Stimulated activated CD8-positive, alpha-beta memory T cell treated with anti-CD3 and anti-CD28 coated beads, Interleukin-4, amount 100 ng/mL, for 1 hour (primary cell): ENCODE measurements at places on chromosomes 12 and 14.

DNA sequence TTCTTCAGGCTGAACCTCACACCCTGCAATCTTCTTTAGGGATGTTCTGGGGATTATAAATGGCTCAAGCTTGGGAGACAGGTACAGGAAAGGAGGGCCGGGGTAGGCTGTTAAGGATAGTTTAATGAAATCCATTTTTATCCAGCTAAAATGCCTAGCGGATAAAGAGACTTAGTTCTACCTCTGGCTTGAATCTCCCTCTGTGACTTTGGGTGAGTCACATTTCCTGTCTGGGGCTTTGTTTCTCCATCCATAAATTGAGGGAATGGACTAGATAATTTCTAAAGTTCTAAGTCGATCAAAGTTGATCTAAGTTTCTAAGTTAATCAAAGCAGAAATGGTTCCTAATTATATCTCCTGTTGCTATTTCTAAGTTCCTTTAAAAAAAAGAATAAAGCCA, 319.6 kb upstream of the E2F7 start:
- no peak for DNase-seq

- DNase-seq, result no peak
These were observed 96.6 kb downstream of the SCN8A start for GRCh38 chr12:51687614-51688013.

DNA sequence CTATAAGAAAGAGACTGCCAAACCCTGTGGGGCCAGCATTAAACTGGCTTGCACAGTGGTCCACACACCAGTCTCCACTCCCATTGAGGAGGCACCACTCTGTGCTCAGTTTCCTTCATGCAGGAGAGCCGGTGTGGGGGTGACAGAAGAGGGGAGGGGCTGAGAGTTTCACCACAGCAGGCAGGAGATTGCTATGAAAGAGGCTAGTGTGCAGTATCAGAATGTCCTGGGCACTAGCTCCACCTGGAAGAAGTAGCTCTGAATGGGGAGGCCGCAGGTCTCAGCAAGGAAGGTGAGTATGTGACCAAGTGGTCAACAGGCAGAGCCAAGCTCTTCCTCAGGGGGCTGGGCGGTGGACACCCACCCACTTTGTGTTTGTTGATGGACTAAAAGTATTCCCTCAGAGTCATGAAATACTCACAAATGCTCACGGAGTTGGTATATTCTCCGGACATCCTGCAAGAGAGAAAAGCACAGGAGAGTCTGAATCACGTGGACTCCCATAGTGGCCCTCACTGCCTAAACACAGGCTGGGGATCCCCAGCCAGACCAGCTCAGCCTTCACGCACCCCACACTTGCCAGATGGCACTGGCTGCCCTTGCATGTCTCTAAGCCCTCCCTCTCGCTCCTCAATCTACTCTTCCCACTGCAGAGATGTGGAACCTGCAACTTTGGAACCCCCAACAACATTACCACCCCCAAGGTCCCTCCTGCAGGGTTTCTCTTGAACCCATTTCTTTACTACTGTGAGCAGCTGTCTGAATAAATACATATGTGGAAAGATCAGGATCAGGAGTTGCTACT, 7.8 kb upstream of the KRT72 start:
- DNase-seq, result no peak

DNA sequence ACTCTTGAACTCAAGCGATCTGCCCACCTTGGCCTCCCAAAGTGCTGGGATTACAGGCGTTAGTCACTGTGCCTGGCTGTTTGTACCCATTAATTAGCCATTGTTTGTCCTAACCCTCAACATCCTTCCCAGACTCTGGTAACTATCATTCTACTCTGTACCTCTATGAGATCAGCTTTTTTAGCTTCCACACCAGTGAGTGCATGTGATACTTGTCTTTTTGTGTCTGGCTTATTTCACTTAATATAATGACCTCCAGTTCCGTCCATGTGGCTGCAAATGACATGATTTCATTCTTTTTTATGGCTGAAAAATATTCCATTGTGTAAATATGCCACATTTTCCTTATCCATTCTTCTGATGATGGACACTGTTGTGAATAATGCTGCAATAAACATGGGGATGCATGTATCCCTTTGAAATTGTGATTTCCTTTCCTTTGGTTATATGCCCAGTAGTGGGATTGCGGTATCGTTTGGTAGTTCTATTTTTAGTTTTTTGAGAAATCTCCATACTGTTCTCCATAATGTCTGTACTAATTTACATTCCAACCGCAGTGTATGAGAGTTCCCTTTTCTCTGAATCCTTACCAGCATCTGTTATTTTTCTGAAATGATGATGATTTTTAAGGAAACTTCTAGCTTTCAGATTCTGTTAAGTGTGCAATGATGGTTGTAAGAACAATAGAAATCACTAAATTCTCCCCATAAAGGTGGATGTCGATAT, 6.7 kb upstream of the PPP4R3A start:
- DNase-seq, result no peak

DNA sequence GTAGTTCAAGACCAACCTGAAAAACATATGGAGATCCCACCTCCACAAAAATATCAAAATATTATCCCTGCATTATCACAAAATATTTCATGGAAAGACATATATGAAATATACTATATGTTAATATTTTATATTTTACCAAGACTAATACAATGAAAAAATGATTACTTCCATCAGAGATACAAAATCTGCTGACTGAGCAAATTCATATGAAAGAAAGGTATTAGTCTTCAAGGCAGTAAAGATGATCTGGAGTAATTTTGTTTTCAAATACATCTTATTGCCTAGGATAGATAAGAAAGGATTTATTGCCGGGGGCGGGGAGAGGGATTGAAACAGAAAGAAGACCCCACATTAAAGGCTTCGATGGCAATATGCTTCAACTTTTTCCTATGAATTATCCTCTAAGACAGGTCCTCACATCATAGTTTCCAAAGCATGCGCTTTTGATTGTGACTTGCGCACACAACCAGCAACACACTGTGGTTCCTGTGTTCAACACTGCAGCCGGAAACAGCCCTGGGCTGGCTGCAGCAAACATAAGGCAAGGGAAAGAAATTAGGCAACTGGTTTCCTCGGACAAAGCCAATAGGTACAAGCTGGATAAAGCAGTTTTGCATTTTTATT, 83.2 kb downstream of the SPPL3 start:
- DNase-seq, result no peak

DNA sequence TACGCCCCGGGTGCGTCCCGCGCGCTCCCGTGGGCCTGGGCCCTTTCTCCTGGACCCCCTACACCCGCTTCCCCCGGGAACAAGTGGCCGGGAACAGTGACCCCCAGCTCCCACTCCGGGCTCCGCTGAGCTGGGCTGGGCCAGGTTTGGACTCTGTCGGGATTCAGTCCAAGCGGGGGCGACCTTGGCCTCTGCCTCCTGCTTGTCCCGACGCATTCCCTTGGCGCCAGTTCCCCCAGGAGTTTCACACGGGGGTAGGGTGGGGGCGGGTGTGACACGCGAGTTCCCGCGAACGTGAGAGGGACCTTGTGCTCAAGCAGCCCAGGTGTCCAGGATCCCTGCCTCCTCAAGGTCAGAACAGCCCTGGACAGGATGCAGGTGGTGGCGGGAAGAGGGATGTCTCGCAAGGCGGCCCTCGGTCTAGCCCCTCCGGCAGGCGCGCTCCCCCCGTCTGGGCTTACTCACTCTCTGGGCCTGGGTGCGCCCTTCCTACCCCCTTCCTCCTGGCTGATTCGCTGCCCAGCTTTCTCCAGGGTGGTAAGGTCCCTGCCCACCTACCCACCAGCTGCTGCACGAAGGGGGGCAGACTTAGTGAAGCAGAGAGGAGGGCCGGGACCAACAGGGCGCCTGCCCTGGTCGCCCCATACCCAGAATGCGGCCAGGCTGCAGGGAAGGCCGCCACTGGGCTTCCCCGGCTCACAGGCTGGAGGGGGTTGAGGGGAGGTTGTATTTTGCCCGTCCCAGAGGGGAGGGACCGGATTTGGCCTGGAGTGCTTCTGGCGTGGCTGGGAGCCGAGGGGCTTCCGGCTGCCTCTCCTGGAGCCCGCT, 862 bp downstream of the CRIP2 start:
- DNase-seq, result no peak

DNA sequence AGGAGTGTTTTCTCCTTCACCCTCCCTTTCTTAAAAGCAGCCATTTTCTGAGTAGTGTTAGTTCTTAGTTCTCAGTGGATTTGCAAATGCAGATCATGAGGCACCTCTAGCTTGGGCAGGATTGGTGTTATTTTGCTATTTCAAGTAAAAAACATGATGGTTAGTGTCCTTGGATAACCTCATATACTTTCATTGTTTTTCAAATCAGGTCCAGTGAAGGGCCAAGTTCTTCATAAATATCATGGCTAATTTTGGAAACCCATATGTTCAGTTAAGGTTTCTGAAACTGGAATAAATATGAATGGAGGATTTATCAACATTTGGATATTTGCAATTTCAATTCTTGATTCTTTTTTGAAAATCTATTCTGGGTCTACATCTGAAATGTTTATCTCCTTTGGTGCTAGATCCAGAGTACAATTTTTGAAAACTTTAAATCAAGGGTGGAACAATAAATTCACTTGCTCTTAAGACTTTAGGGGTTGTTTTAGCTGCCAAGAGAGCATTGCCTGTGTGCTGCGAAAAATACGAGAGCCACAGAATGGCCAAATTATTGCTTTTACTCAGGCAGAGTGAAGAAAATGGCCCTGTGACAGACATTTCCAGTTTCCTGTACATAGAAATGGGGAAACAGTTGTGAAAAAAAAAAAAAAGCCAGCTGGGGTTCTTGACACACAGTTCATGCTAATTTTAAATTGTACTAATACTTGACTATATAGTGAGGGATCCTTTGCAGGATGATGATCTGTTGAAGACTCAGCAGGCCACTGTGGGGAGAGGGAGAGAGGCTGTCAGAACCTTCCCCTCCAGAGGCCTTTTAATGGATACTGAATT, 104.6 kb downstream of the BICD1 start:
- no peak for DNase-seq
